ENCODE measurements at places on chromosomes 2 and 18. TPM values are rescaled to one million over a fixed set of nuclear protein-coding genes. Genes with fewer than 3 reads are reported as not detected.

Gene HOXD4
- 0.27 TPM for total RNA-seq

Gene RAB12
- 19.9 TPM for total RNA-seq

Gene RUFY4
- not detected for total RNA-seq

Gene MYCN
- not detected for total RNA-seq

Gene UBXN2A
- 18.6 TPM for total RNA-seq

Gene GPR39
- total RNA-seq = 9.0 TPM

Gene FBXO48
- total RNA-seq = 0.34 TPM

Gene GKN1
- not detected for total RNA-seq

Gene TNFAIP6
- total RNA-seq = 1.2 TPM

Gene SLC16A14
- total RNA-seq = 1.6 TPM

Gene UGT1A7
- total RNA-seq = 5.1 TPM

Gene ANKRD30B
- total RNA-seq = not detected

Gene UGT1A3
- total RNA-seq = not detected

Gene ZFP36L2
- 36.7 TPM for total RNA-seq

Gene LIMS4
- total RNA-seq = 0.74 TPM

Gene MERTK
- total RNA-seq = 1.5 TPM
